ENCODE measurements at places on chromosomes 4 and X.

DNA sequence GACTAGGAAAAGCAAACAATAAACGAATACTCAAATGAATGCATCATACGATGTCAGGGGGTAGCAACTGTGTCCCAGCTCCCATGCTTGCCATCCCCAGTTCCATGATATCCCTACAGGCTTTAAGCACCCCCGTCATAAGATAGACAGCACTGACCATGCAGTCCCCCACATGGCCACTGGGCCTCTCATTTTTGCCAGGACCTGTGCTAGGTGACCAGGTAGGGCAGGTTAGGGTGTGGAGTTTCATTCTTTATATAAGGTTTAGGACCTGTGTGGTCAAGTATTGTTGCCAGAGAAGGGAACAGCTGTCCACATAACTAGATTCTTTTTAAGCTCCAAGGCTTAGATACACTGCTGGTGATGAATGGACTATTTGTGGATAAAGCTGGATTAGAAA is 9.7 kb downstream of the PPEF2 start:
- DNase-seq, result no peak

GRCh38 chr4:180923486-180923885 is 1319.7 kb upstream of the TENM3 start:
- DNase-seq, result no peak

DNA sequence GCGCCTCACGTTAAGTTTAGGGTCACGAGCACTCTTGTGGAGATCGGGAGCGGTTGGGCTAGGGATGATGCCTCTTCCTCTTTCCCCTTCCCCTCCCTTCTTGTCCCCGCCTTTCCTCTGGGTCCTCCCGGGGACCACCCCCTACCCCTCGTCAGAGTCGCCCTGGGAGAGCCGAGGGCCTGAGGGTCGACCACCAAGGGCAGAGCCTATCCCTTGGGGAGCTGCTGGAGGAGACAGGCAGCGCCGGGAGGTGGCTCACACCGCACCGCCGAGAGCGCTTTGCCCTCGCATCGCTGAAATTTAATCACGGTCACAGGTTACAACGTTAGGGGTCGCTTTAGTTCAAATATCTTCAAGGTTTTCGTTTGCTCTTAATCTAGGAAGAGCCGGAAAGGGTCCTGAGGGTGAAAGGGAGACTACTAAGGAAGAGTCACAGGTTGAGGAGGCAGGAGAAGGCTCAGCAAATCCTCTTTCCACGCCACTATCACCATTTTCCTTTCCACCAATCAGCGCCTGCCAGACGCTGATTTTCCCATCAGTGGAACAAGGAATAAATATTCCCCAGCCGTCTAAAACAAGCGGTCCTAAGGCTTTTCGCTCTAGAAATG is 528 bp upstream of the SNCA start:
- DNase-seq, result no peak

GRCh38 chr4:54296548-54297203 is 67.6 kb downstream of the PDGFRA start:
- no peak for DNase-seq

DNA sequence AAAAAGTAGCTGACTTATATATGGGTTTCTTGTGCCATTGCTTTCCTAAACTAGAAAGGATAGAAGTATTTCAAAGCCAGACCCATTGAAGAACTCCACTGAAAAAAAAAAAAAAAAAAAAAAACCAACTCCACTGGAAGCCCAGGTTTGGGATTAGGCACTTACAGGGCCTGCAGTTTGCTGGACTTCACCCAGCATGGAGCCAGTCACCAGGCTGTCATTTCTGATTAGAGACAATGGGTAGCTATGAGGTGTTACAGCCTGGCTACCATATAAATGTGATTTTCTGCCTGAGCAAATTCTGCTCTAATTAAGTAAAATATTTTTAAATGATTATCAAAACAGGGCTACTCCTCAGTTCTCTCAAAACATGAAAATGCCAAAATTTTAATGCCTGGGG is 49.5 kb downstream of the HS6ST2 start:
- no peak for DNase-seq

GRCh38 chr4:41257257-41257901 is 651 bp downstream of the UCHL1 start:
- no peak for DNase-seq

GRCh38 chr4:1753697-1754311 is 32.5 kb downstream of the TACC3 start:
- DNase-seq, result no peak

GRCh38 chrX:87634361-87634760 is 116.8 kb downstream of the KLHL4 start:
- no peak for DNase-seq

- DNase-seq, result no peak
Observed at GRCh38 chr4:121321466-121321865, 59.4 kb downstream of the QRFPR start.

DNA sequence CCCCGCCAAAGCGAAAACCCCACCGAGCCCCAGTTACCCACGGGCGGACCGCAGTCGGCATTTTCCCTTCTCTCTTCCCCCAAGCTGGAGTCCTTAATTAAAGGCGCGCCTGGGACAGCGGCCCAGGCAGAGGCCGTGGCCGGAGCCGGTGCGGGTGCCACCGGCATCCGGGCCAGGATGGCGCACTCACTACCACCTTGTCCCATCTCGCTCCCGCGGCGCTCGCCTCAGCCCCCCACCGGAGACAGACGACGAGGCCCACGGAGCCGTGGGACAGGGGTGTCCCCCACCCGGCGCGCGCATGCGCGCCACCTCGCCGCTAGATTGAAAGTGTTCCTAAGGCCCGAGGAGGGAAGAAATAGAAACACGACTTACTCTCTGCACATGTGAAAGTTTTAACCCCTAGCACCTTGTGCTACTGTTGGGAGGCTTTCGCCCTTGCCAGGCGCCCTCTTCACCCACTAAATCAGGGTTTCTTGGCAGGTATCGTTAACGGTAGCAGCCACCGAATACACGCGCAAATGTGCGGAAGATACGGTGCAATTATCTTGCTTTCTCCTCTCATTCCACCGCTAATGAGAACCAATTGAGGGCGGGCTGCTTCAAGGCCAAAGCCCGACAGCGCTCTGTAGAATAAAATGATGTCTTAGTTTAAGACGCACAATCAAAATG is 64.3 kb upstream of the CCDC160 start:
- no peak for DNase-seq

DNA sequence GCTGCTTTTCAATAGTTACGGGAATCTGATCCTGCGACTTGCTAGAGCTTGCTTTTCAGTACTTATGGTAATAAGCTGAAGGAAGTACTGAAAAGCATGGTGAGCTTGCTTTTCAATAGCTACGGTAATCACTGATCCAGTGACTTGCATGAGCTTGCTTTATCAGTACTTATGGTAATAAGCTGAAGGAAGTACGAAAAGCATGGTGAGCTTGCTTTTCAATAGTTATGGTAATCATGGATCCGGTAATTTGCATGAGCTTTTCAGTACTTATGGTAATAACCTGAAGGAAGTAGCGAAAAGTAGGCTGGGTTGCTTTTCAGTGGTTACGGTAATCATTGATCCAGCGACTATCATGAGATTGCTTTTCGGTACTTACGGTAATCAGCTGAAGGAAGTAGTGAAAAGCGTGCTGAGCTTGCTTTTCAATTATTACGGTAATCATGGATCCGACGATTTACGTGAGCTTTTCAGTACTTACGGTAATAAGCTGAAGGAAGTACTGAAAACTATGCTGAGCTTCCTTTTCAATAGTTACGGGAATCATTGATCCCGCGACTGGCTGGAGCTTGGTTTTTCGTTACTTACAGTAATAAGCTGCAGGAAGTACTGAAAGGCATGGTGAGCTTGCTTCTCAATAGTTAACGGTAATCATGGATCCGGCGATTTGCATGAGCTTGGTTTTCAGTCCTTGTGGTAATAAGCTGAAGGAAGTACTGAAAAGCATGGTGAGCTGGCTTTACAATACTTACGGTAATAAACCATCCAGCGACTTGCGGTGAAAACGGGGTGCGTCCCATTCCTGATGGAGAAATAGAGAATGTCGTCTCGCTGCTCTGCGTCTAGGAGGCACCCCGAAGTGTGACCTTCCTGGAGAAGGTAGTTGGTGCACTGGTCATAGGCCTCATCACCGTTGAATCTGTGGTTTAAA is 6.5 kb downstream of the CRLF2 start:
- DNase-seq, result no peak

GRCh38 chr4:139484783-139485311 is 30.9 kb downstream of the RAB33B start:
- no peak for DNase-seq

GRCh38 chrX:155662282-155662681 is 49.5 kb upstream of the TMLHE start:
- DNase-seq, result no peak

DNA sequence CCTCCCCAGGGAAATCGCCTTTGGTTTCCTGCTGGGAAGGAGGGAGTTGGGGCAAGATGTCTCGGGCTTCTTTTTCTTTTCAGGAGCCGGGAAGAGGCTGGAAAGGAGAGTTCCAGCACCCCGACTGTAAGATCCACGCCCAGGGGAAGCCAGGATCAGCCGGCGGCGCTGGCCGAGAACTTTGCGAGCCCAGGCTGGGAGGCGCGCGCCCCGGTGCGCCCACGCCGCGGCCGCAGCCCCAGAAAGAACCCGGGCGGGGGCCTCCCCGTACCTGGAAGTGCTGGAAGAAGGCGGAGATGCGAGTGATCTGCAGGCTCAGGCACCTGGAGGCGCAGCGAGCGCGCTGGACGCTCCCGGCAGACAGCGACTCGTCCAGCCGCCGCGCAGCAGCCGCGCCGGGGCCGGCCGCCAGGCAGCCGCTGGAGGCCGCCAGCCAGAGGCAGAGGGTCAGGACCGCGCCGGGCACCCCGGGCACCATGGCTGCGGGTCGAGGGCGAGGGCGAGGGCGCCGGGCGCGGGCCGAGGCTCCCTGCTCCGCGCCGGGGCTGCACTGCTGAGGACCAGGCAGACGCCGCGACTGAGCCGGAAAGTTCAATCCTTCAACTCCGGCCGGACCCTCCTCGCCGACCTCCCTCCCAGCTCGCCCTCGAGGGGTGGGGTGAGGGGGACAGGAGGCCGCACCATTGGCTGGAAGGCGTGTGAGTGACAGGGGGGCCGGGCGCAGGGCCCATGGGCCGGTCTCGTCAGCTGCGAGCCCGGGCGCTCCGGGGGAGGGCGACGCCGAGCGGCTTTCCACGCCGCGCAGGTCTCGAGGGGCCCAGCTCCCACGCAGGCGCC is at the start of gene ANOS1:
TSS of gene ANOS1 (minus strand) at position 579 of the 837 bp plus-strand sequence. CDS start at position 478, 101 bp downstream.
- no peak for DNase-seq

Measured in stimulated activated CD8-positive, alpha-beta memory T cell treated with anti-CD3 and anti-CD28 coated beads, Interleukin-4, amount 100 ng/mL, for 24 hours (primary cell).